Activated T-helper 1 cell treated with anti-CD3 and anti-CD28 coated beads, Interleukin-2, amount 50 U/mL, for 16 hours (primary cell): ENCODE measurements at places on chromosomes 5 and 9.

- peak; percentile 8 for DNase-seq
Observed at GRCh38 chr9:134738869-134739659, 97.5 kb downstream of the COL5A1 start.

DNA sequence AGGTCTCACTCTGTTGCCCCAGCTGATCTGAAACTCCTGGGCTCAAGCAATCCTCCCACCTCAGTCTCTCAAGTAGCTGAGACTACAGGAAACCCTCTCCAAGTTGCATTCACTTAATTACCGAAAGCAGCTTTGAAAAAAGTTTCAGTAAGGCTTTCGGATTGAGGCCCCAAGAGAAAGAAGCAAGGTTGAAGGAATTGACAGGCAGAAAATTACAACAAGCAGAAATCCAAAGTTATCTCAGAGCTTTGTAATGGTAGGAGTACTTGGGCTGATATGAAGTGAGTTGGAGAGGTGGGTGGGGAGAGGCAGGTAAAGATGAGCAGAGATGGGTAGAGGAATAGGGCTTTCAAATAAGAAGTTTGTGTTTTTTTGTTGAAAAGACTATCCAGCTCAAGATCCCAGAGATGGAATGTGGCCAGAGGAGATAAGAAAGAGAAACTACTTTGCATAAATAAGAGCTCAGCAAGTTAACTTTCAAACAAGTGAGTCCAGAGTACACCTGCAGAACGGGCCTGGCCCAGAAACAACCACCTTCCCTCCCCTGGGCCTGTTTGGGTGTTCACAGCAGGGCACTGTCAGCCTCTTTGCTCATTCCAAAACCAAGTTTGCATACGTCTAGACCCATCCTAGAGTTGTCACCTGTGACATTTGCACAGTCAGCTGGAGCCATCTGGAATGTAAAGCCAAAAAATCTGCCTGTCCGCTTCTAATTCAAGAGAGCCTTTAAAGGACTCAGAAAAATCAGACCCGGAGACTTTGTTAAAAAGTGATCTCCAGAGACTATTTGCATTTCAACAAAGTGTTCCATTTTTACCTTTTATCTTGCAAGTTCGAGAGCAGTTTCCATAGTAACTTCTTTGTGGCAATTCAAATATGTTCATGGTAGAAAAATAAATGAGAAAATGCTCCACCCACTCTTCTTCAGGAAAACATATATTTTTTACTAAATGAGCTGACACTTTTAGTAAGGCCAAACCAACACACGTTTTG lies 2.2 kb upstream of the CLINT1 start:
- no peak for DNase-seq

DNA sequence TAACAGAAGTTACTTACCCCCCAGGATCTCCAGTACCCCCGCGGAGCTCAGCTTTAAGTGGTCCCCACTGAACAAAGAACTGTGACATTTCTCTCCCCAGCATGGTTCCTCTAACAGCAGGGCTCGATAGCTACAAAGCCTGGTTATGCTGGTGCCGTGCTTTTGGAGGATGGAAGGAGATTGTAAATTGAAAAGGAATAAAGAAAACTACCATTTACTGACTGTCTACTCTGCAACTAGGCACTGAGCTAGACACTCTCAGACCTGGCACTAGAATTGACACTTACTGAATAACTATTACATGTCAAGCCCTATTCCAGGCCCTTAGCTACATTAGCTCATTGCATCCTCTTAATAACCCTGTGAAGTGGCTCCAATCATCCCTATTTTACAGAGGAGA lies 145.3 kb downstream of the TTLL11 start:
- no peak for DNase-seq

- DNase-seq, result no peak
Observed at GRCh38 chr5:93611976-93612854, 29.2 kb downstream of the NR2F1 start.

DNA sequence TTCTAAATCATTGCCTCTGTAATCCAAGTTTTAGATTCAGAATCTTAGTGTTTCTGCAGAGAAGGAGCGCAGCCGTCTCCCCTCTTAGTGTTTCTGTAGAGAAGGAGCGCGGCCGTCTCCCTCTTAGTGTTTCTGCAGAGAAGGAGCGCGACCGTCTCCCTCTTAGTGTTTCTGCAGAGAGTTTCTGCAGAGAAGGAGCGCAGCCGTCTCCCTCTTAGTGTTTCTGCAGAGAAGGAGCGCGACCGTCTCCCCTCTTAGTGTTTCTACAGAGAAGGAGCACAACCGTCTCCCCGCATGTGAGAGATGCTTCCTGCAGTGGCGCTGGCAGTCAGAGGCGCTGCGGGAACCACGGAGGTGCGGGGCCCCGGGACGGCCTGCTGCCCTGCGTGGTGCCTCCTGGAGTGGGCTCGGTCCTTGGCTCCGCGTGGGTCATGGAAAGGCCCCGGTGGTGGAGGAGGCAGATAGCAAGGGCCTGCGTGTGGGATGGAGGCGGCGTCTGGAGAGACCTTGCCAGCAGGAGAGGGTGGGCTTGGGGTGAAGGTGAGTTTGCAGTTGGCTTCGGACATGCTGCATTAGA lies 10.9 kb downstream of the CEP72 start:
- DNase-seq, result no peak

DNA sequence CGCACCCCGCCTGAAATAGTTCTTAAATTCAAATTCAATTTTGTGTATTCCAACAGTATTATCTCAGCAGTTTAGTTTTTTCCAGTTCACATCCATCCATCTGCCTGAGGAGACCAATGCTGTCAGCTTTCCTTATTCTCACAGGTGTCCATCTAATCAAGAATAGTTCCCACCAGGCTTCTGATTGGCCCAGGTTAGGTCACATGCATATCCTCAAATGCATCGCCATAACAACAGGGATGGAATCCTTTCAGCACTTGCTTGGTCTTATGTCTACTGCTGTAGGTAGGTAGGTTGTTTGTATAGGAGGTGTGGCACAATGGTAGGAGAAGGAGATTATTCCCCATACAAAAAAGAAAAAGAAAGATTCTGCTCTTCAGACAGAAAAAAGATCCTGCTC lies 91.2 kb downstream of the UBE2R2 start:
- no peak for DNase-seq
